ENCODE measurements at places on chromosomes 6 and 20. TPM values are rescaled to one million over a fixed set of nuclear protein-coding genes. Genes with fewer than 3 reads are reported as not detected.

DNA sequence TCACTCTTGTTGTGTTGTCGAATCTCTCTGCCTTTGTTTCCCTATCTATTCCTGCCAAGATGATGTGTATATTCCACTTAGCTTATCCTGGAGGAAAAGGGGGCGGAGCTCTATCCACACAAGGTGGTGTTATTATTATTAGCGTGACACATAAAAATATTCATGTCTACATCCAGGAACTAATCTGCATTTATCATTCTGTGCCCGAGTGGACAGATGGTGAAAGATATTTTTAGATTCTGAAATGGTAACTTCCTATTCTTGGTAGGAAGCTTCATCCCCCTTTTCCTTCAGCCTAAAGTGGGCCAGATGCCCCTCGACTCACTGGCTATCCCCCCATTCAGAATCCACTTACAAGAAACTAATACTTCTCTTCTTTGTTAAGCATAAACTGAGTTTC, 2.0 kb downstream of the XKR7 start:
- DNase-seq = no peak

Gene NR2E1
- total RNA-seq = 2.1 TPM

GRCh38 chr6:113860181-113860955, 3.2 kb downstream of the MARCKS start:
- peak; percentile 48 for DNase-seq

Gene LPA
- total RNA-seq = not detected

Gene SLC22A7
- not detected for total RNA-seq

GRCh38 chr20:6590891-6591637, 176.4 kb upstream of the BMP2 start:
- DNase-seq = peak; percentile 91

DNA sequence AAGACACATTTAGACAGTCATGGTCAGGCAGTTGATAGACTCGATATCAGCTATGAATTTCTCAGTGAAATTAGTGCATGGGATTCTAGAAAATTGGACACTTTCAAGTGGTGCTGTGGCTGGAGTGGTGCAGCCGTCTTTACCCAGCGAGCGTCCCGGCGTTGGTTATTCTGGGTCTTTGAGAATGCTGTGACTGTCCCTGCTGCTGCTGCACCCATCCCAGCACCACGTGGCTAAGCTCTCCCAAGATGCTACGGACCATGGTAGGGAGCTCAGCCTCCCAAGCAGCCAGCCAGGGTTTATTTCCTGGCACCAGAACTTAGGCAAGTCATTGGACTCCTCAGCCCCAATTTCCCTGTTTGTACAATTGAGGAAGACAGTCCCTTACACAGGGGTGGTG, 147.2 kb upstream of the RPS6KA2 start:
- no peak for DNase-seq

- DNase-seq = peak; percentile 19
Observed at GRCh38 chr6:27176096-27176495, 71.4 kb upstream of the PRSS16 start.

Gene GLP1R
- total RNA-seq = not detected

Data from Daoy (cell line).